ENCODE measurements at places on chromosomes 1 and 21.

DNA sequence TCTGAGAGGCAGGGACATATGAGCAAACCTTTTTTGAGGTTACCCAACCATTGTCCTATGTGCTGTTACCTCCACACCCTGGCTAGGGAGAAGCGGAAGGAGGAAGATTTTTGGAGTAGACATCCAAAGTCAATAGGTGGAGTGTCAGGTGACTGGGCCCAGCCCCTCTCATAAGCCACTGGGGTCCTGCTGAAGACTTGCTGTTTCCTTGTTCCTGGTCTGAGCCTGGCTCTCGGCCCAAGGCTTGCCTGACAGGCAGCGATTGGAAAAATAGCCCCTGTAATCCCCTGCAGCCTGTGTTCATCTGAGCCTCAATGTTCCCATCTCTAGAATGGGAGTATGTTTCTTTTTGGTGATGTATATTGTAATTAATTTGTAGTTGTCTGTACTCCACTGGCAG lies 6.9 kb upstream of the PIGR start:
- DNase-seq, result no peak

DNA sequence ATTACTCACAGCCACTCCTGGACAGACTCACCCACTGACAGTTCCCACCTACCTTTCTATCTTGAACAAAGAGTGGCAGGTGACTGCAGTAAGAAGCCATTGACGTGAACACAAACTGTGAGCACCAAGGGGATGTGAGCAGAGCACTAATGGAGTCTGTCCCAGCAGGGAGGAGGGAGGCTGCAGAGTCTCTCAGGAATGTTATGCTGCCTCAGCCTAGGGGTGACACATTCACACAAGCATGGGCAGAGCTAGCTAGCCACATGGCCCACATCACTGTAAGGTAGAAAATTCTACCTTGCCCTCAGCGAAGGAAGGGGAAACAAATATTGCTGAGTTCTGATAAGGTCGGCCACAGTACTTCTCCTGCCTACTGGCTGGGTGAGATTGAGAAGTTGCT lies 56.8 kb upstream of the PTGFRN start:
- DNase-seq, result no peak

DNA sequence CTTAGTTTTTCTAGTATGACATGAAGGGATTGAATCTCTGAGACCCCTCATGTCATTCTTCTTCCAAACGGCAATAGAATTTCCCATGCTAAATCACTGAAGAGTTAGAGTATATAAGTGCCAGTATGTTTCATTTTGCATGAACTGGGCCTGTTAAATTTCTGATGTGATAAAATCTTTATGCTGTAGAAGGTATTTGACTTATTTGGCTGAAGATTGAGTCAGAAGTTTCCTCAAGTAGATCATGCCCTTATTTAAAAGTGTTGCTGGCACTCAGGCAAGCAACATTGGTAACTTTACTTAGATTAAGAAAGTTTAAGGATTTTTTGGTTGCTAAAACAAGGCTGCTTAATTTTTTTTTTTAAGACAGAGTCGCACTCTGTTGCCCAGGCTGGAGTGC lies 13.3 kb downstream of the ATF6 start:
- DNase-seq, result no peak

DNA sequence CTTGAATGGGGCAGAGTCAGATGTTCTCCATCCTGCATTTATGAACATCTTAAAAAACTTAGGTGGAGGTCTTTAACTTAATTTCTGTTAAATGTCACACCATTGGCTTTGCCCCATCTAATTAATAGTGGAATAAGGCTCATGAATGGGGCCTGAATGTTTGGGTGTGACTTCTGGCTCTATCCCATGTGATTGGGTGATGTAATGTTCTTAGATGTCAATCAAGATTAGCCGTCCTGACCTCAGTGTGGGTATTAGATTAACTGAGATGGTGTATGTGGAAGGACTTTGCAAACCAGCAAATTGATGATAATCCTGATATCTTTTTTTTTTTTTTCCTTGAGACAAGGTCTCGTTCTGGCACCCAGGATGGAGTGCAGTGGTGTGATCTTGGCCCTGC lies 38.1 kb downstream of the C1orf21 start:
- no peak for DNase-seq

DNA sequence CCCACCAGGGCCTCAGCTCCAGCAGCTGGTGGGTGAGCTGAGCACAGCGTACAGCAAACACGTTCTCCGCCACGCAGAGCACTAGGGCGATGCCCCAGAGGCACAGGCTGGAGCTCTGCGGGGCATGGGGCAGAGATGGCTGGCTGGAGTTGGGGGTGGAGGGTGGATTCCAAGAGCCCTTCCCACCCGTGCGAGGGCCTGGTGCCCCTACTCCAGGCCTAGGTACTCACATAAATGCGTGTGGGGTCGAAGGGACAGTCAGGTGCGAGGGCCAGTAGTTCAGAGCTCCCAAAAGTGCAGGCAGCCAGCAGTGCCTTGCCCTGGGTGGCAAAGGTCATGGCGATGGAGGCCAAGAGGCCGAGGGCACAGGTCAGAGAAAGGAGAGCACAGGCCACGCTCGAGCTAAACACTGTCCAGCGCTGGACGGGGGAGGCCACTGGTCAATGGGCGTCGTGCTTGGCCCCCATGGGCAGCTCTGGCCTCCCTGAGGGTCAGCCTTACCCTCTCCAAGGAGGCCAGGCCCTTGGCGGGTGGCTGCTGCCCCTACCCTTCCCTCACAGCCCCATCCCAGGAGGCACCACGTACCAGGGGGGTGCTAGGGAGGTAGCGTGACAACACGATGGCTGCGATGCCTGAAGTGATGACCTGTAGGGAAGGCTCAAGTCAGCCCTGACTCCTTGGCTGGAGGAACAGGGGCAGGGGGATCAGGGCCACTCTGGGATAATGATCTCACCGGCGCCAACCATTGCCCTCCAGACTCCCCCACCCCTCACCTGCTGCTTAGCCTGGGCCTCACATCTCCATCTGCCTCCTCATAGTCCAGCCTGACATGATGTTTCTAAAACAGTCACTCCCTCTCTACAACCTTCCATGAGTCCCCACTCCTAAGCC lies 5.6 kb downstream of the TMEM54 start:
- DNase-seq, result no peak

DNA sequence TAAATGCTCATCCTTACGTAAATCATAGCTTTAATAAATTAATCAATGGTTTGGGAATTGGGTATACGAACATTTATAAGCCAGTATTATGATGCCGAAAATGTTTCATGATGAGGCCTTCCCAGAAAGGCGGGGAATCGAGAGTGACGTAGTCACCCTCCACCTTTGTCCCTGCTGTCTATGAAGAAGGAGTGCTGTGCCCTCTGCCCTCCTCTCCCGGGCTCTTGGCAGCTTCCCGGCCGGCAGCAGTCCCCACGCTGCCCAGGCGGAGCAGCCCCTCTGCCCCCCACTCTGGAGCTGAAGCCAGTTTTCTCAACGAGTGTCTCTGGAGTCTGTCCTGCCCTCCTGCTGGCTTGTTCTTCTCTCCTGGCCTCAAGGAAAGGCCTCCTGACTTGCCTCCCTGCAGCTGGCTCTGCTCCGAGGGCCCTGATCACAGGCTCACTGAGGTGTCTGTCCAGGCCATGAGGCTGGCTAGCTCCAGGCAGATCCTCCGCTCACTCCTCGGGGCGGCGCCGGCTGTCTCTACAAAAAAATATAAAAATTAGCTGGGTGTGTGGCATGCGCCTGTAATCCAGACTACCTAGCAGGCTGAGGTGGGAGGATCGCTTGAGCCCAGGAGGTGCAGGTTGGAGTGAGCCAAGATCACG lies 150.7 kb upstream of the COL6A1 start:
- no peak for DNase-seq

- DNase-seq, result no peak
These were observed 4.0 kb upstream of the SLC35A3 start for GRCh38 chr1:99965646-99966375.

DNA sequence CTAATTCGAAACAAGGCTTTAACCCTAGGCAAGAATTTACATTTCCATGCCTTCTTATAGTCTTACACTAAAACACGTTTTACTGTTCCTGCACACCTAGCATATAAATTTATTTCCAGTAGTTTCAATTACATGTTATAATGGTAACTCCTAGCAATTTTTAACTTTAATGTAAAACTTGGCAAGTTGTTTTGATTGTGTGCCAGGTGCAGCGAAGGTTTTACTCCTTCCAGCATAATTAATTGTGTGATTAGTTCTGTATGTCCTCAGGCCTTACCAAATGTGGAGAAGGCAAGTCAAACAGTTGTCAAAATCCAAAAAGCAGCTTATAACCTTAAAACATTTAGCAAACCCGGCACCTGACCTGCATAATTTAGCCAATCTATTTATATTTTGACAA lies 114.8 kb downstream of the KCNK1 start:
- no peak for DNase-seq

GRCh38 chr1:228799924-228800323 lies 64.6 kb downstream of the RHOU start:
- no peak for DNase-seq
